ENCODE measurements at places on chromosomes 1 and 21.

DNA sequence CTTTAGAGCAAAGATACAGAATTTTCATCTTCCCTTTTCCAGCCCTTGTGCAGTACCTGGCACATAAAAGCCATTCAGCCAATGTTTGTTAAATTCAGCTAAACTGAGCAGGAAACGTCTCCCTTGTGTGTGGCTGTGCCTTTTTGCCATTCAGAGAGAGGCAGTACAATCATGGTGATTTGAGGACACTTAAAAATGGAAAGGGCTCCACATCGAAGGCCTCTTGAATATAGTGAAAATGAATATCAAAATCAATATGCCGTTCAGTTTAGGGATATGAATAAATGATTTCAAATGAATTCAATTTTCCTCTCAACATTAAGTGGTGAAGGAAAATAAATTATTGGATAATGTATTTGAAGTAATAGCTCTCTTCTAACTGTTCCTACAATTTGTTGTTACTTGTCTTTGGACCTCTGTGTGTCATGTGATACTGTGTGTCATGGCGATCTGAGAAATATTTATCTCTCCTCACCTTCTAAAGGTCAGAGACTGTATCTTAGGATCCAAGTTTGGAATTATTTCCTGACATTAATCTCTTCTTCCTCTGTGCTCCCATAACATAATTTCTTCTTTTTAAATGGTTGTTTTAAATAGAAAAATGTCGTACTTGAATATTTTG, 355.6 kb upstream of the ST6GALNAC5 start:
- peak; percentile 15 for DNase-seq

- no peak for DNase-seq
These were observed 132.6 kb downstream of the NTPCR start for GRCh38 chr1:233082778-233083550.

DNA sequence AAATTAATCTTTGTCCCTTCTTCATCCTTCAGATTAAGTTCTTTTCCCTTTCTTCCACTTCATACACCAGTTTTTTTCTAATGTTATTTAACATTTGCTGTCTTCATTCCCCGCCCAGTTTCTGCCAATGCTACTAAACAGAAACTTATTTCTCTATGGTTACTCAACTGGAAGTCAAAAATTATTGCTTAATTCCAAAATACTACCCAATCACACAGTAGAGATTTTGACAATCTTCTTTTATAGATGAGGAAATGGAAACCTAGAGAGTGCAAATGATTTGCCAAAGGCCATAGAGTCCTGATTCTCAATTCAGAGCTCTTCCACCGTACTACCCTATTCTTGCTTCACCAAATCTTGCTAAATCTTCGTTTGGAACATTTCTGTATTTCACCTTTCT, 58.1 kb upstream of the SH3GLB1 start:
- no peak for DNase-seq

GRCh38 chr1:57270927-57271698, 152.7 kb downstream of the DAB1 start:
- no peak for DNase-seq

GRCh38 chr1:46248122-46248920, 758 bp downstream of the RAD54L start:
- peak; percentile 49 for DNase-seq

- DNase-seq, result peak; percentile 87
These were observed 524 bp downstream of the TP53BP2 start for GRCh38 chr1:223845037-223845809.

DNA sequence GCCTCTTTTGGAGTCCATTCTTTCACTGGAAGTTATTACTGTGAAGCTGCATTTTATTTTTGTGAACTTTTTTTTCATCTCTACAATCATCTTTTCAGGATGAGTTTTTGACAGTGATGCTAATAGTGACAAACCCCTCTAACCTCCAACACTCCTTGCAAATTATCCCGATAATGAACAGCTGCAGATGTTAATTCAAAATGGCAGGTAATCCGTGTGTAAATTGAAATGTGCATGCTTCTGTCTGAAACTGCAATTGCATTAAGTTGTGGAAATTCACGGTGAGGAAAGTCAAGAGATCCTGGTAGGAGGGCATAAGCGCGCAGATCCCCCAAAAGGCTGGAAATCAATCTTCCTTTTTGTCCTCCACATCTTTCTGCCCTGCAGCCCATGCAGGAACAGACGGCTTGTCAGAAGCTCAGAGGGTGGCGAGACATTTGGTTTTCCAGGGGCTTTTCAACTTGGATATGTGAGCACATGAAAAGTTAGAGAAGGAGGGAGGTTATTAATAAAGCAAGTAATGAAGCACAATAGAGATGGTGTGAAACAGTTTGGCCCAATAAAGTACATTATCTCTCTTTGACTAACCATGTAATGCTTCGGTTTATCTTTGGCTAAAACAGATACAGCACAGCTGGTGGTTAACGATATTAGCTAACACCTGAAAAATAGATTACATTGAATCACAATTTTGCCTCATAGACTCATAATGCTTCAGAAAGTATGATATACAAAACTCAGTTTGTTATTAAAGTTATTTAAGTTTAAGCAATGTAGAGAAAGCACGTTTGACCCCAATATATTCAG, 143.5 kb upstream of the COA6 start:
- no peak for DNase-seq

- peak; percentile 51 for DNase-seq
These were observed 294.3 kb upstream of the SPAG17 start for GRCh38 chr1:118479351-118479750.

DNA sequence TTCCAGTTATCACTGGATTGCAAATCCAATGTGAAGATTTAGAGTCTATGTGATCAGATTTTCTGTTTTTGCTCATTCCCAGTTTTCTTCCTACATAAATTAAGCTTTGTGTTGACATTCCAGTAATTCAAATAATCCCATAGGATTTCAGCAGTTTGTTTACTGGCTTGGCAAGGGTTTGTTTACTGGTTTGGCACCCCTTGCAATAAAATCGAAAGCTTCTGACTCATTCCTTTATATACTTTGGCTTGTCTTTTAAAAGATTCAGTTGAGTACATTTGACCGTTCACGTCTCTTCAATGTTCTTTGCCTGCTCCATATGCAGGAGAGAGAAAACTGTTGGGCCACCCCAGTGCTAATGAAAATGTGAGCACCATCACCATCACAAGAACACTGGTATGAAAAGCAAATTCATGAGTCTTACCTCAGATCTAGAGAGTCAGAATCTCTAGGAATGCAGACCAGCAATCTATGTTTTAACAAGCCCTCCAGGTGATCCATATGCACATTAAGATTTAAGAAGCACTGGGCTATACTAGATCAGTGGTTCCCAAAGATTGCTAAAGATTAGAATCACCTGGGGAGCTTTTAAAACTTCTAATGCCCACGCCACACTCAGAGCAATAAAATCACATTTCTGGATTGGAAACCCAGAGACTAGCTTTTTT, 32.8 kb downstream of the ZC3H11B start:
- DNase-seq, result no peak

GRCh38 chr1:209791920-209792319, 7.6 kb upstream of the C1orf74 start:
- peak; percentile 84 for DNase-seq

DNA sequence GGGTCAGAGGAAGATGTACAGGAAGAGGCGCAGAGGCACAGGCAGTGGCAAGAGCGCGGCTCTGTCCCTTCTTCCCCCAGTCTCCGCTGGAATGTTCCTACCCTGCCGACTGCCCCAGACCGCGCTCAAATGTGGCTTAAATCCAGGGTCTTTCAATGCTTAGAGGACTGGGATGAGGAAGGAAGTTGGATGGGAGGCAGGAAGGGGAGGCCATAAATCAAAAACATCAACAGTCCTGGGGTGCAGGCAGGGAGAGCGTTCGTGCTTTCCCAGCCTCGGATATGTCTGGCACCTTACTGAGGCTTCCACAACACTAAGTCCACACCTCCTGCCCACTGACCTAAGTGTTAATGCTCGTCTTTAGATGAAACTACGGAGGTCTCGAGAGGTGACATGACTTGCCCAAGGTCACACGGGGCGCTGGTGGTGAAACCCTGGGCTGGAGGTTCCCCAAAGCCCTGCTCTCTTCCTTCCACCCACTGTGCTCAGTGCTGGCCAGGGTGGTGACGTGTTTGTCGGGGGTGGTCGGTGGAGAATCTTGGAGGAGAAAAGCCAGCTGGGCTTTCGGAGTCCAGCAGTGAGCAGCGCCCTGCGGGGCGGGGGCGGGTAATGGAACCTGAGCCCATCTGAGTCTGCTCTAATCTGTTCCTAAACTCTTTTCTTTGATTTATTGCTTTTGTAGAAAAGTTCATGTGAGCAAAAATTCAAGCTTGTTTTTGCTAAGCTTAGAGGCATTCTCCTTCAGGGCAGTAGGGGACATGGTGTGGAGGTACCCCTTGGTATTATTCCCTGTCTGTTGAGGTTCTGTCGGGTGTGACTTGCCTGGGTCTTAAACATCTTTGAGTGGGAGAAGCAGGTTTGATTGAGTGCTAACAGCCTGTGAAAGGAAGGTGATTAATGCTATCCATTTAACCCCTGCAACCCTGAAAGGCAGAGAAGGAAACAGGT, 708 bp downstream of the CDA start:
- no peak for DNase-seq

GRCh38 chr1:110224240-110224995, 14.3 kb downstream of the KCNC4 start:
- peak; percentile 37 for DNase-seq

DNA sequence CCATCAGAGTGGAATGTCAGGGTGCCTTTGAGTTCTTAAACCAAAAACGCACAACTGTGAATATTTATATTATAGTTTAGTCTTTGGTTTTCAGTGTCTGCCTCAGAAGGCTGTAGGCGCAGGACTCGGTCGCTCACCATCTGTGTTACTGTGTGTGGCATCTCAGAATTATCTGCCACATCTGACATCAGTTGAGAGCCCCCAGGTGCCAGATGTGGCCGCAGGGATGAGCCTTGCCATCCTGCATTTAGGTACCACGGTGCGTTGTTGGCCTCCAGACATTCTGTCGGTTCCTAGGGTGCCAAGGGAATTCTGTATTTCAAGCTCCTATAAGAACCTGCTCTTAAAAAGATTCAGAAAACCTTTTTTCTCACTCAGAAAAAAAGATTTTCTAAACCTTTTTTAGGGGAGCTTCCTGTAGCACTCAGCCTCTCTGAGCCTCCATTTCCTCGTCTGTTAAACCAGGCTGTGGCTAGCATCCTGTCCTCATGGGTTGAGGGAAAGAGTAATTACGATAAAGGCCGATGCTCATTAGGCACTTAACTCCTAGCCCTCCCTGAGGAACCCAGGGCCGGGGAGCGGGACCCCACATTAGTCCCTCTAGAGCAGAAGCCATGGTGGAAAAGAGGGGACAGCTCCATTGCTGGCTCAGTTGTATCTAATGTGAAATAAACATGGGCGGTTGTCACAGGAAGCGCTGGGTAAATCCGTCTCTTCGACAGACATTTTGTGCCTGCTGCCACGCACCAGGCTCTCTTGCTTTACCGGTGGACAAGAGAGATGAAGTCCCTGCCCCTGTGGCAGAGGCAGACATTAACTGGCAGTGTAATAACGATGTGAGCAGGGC, 70.2 kb upstream of the MORC3 start:
- DNase-seq, result no peak

DNA sequence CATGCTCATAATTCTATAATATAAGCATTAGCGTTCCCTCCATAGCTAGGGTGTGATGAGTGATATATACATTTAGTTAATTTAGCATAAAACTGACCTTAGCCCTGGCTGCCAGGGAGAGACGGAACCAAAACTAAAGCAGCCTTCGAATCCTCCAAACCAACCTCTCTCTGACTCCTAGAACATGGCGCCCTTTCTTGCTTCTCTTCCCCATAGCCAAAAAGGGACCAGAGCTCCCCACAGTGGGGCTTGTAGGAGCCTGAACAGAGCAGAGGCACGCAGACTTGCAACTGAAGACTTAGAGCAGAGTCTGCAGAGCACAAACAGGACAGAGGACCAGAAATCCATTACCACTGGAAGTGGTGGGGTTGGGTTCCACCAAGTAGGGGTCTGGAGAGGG, 17.7 kb downstream of the IRF2BP2 start:
- DNase-seq, result no peak

- DNase-seq, result no peak
These were observed at the start of gene ALX3 for GRCh38 chr1:110070671-110071242. Gene ALX3, minus strand, starts transcription at chr1:110070672. Its CDS starts 60 bp downstream, at chr1:110070612.

DNA sequence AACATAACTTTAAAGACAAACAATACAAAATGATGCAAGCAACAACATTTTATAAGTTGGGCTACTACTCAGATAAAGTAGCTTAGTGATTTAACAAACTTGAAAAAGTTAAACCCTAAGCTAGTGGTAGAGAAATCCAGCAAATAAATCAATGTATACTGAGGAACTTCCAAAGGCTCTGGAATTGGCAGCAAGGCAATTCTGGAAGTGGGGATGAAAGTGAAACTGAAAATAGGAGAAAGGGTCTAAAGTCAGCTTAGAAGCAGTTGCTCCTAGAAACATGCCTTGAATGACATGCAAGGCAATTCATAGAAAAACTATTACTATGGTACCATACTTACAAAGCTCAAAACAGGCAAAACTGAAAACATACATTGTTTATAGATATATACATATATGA, 90.0 kb upstream of the CAMK1G start:
- peak; percentile 61 for DNase-seq

DNA sequence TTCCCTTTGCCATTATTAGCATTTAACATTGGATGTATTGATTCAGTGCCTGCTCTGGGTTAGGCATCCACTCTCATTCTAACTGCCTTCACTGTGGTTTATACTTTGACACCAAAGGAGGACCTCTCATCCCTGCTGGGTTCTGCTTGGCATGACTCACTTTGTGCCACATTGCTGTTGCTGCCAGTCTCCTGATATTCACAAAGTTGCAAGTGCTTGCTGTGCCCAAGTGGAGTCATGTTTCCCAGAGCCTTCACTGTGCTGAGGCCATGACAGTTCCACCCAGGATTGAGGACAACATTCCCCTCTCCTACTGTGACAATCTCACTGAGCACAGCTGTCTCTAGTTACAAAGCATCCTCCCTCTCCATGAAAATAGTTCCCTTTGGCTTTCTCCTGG, 519.9 kb upstream of the USP24 start:
- no peak for DNase-seq

Data from small intestine (tissue), 16 donors.